A549 treated with CORT108297 at 1 μM for 4 hours (cell line): ENCODE measurements at places on chromosomes 7 and 10. TPM values are rescaled to one million over a fixed set of nuclear protein-coding genes. Genes with fewer than 3 reads are reported as not detected.

The OR2A12 gene
- not detected in 5 replicates for total RNA-seq

The WEE2 gene
- 0.03 TPM in 1 of 5 replicates, not detected in the others for total RNA-seq

The DGKI gene
- 0.20 to 0.40 TPM (median 0.29 TPM) in 5 replicates for total RNA-seq

The SNX10 gene
- 2.8 to 5.0 TPM (median 4.5 TPM) in 5 replicates for total RNA-seq

The TNRC18 gene
- total RNA-seq: 38.9 to 51.4 TPM (median 40.2 TPM) in 5 replicates

The COPS6 gene
- 153 to 188 TPM (median 175 TPM) in 5 replicates for total RNA-seq

The PSD gene
- total RNA-seq: 0.18 to 0.60 TPM (median 0.46 TPM) in 5 replicates
